ENCODE measurements at places on chromosomes 2 and 18. TPM values are rescaled to one million over a fixed set of nuclear protein-coding genes. Genes with fewer than 3 reads are reported as not detected.

DNA sequence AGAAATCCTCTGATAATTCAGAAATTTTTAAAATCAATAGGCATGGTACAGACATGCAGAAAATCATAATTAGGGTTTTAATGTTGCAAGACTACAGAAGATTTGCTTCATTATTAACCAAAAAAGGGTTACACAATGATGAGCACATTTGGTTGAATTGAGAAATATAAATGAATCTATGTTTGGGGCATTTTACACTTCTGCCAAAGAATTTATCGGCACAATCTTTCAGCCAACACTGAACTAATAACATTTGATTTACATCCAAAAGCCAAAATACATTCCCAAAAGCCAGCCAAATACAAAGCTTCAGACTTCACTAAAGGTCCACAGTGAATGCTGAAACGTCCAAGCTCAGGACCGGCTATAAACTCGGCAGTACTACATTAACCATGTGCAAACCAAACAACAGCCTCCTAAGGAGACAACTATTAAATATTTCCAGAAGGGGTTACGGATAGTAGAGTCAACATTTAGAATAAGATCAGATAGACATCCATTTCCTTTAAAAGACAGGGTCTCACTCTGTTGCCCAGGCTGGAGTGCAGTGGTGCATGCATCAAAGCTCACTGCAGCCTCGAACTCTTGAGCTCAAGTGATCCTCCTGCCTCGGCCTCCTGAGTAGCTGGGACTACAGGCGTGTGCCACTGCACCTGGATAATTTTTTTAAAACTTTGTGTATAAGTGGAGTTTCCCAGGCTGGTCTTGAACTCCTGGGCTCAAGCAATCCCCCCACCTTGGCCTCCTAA is 29.4 kb downstream of the SPRED2 start:
- DNase-seq: no peak

- DNase-seq: no peak
Measured at GRCh38 chr2:240360645-240361475, 74.6 kb upstream of the GPC1 start.

DNA sequence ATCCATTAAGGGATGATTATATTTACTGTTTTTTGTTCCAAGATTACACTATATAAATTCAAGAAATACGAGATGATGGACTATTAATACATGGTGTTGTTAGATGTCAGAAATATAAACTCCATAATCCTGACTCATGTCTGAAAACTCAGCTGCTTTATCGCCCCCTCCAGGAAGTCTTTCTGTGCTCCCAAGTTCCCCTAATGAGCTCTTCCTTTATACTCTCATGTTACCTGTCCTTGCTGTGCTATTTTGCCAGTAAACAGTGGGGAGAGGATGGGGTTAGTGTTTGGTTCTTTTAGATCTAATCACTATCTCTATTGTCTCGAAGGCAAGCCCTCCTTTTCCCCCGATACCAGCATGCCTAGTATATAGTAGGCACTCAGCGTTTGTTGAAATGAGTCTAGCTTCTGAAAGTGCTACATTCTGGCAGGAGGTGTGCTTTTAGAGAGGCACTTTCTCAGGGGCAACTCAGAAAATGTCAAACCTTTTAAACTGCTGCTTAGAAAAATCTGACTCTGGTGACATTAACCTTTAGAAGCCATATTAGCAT is 21.4 kb upstream of the BARD1 start:
- no peak for DNase-seq

- no peak for DNase-seq
Measured at GRCh38 chr18:10936176-10937053, 213.0 kb downstream of the PIEZO2 start.

Gene TEX44
- not detected for total RNA-seq

Gene C2orf81
- total RNA-seq: 1.2 TPM

DNA sequence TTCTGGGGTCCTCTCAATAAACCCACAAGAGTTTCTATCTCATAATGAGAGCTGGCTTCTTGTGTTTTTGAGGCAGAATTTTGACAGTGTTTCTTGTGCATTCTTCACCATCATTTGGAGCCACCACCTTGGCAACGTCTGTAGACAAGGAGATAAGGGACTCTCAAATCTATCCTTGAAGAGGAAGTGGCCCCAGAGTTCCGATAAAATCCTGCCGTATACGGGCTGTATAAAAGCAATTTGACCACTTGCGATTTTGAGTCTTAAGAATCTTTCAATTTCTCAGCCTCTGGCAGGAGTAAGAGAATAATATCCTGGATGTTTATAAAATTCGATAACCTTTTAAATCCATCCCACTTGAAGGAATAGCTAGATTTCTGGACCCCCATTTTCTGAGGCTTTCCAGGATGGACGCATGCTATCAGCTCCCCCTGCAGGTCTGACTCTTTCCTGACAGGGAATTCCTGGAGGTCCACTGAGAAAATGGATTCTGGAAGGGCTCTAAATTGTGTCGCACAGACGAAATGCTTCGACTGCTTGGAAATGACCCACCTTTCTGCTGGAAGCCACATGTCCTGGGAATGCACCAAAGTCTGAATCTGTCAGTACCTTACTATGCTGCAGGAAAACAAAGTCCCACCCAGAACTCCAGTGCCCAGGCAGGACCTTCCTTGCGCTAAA is 54.1 kb downstream of the E2F6 start:
- peak; percentile 55 for DNase-seq

Gene FSIP2
- total RNA-seq: not detected

- DNase-seq: peak; percentile 96
Measured at GRCh38 chr2:64144057-64145013, at the start of gene PELI1. Gene PELI1, minus strand, starts transcription at chr2:64144420. Its CDS starts 36,110 bp downstream, at chr2:64108310.

DNA sequence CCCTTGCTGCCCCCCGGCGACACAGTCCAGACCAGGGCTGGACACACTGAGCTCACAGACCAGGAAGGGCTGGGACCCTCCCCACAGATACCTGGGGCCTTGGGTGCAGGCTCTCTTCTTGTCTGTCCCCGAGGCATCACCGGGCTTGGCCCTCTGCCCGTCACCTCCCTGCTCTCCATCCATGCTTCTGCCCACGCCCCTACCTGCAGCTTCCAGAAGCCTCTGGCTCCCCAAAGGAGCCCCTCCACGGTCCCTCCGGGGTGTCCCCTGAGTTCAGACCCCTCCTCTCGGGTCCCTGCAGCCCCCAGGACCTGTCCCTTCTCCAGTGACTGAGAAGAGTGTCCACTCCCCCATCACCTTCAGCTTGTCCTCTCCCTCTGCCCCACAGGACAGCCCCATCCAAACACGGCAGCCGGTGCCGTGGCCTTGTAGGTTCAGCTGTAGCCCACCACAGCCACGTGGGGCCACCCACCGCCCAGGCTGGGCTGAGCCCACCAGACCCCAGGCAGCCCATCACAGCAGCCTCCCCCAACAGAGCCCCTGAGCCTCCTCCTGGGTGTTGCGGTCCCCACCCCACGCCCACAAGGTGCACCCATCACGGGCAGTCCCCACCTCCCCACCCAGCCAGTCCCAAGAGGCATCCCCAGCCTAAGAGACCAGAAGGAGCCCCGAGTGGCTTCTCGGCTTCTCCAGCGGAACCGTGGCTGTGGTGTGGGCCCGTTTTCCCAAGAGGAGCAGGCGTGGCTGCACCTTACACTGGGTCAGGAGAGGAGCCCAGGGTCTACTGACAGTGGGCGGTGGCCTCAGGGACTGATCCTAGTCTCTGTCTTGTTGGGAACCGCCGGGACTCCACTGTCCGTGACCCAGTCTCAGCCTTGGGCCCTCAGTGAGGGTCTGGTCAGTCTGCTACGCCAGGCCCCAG is 53.1 kb downstream of the RAMP1 start:
- no peak for DNase-seq

- DNase-seq: no peak
Measured at GRCh38 chr2:217147818-217148217, 288.0 kb upstream of the TNP1 start.

DNA sequence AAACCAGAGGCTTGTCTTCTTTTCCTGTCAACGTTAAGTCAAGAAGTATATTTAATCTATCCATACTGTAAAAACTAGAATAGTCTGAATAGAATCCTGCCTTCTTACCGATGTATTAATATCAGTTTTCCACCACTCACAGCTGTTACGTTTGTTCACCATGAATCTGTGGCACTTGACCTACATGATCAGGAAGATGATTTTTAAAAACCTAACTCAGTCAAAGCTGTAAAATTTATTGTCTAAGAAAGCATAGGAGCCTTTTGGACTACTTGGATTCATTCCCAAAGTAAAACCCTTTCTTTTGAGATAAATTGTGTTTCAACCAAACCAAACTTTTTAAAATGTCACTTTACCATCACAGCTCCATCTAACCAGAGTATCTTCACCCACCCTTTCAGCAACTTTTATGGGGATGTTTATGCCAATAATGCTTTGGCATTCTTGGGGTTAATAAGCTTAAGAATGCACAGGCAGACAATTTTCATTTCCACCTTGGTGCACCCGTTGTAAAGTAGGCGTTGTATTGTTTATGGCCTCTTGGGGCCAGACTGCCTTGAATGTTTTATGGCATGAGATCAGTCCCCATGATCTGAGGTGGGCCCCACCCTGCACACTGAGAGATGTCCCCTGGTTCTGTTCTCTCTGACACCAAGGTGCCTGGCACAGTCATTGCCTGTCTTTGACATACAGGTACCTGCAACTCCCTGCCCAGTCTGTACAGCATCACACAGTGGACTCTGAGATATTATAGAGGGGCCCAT is 176.2 kb upstream of the EPAS1 start:
- DNase-seq: no peak

Gene ZC3H8
- 27.0 TPM for total RNA-seq

Measured in NCI-H460 (cell line).